D721Med (cell line): ENCODE measurements at places on chromosomes 2 and 18.

DNA sequence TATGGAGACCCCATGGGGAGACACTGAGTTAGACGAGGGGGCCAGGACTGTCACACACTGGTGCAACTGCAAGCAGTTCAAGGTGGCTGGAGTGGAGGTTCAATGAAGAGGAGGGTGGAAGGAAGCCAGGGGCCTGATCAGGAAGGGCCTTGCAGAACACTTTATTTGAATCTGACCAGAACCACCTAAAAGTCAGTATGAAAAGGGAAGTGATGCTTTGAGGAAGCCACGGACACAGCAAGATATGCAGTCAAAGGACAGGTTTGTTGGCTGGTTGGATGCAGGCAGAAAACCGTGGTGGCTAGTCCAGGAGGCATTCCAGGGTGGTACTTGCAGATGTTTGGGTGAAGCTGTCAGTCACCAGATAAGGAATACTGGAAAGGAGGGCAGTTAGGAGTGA lies 3.5 kb upstream of the FAM124B start:
- no peak for DNase-seq

DNA sequence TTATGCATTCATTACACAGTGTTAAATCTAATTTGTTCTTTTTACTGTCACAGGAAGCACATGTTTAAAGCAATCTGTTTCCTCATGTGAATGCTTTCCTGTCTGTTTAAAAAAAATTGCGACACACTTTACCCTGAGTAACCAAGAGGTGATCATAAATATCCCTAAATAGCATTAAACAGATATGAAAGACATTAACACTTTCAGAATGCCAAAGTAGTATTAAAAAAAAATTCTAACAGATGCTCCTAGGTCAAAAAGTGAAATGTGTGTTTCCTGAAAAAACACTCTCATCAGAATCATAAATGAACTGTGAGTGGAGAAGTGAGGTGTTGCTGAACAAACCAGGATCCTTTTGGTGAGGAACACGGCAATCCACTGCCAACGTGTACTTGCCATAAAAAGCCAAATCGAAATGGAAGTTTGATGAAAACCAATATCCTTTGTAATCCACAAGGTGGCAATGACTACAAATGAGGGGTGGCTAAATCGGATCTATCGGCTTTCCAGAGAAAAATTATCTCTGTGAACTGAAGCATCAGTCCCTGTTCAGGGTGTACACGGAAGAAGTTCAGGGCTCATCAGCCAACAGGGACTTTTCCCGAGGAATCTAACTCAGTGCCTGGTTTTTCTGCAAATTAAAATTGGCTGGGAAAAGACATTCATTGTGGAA lies 248.9 kb downstream of the TCF4 start:
- DNase-seq, result no peak

DNA sequence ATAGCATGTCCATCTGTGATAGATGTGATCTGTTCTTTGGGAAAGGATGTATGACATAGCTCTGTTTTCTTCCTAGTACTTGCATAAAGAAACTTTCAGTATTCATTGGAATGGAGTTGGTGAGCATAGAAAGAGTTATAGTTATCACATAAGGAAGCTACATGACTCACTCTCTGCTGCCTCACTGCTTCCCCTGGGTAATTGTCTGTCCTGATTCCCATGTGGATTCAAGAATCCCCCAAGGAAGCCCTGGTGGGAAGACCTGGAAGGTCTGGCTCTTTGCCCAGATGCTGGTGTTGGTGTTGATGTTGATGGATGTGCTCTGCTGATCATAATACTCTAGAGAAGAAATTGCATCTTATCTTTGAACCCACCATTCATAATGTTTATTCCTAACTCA lies 60.6 kb downstream of the PTPN4 start:
- no peak for DNase-seq

GRCh38 chr2:100130595-100131391 lies 11.6 kb downstream of the AFF3 start:
- DNase-seq, result no peak

DNA sequence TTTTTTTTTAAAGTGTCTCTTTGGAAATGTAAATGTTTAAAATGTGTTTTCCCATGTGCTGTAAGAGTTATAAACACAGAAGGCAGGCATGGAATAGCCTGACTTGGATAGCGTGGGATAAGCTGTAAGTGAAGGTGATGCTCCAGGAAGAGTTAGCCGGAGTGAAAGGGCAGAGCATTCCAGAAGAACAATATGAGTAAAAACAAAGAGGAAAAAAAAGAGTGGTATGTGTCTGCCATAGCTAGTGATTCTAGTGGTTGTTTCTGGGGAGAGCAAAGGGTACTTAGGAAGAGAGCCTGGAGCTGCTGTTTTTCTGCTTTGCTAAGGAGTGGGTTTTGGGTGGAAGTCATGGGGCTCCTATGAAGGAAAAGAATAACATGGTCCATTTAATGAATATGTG lies 126.9 kb upstream of the DLGAP1 start:
- DNase-seq, result no peak

DNA sequence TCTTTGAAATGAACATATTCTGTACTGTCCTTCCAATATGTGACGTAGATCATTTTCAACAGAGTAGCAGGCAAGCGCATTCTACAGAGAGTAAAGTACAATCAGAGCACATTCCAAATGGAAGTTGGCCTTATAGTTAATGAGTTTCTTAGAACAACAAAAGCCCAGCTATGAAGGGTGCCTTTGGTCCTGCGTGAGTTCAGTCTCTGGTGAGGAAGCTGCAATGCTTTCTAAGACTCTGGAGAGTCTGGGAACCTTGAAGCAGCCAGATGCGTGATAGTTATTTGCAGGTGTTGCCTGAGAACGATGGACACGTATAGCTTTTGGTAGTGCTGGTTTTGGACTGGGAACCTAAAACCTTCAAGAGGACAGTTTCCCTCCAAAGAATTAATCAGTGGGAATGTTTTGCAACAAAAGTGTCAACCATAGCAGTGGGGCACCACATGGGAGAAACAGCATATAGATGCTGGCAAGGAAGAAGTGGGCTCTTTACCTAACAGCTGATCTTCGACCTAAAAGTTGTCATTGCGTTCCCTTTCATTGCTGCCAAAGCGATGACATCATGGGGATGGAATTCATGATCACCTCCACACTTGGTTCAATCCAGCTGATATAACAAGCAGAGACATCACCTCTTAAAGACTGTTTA lies 9.3 kb upstream of the SNORC start:
- no peak for DNase-seq
